ENCODE measurements at places on chromosomes 7 and 10. TPM values are rescaled to one million over a fixed set of nuclear protein-coding genes. Genes with fewer than 3 reads are reported as not detected.

DNA sequence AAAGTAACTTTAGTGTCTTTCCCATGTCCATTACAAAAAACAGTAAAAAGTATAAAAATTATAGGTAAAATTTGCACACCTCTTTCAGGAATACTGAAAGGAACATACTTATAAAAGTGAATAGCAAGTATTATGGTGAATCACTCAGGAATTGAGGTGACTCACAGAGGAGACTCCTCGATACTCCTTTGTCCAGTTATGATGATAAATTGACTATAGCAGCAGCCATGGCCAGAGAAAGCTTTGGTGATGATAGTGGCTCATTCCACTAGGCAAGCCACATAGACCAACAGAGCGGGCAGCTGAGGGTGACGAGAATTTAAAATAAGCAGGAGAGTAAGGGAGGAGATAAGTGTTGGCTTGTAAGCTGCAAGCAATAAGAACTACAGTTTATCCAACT is 1231.1 kb upstream of the CELF2 start:
- no peak for DNase-seq

DNA sequence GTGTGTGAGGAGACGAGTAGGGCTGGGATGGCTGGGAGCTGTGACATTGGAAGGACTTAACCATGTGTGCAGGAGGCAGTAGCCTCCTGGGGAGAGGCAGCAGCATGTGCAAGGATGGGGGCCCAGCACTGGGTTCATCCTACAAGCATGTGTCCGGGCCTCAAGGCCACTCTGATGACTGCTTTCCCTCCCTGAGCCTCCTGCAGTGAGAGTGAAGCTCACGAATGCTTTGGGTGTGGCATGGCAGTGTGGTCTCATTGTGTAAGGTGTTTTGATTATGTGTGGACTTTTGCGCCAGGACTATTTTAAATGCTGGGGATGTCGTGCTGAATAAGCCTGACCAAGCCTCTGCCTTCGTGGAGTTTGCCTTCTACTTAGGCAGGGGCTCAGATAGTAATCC is 122.0 kb upstream of the INSYN2A start:
- DNase-seq: no peak

Gene RPEL1
- total RNA-seq: not detected

Gene MCMBP
- 30.3 TPM for total RNA-seq

GRCh38 chr7:2855386-2855785 is 11.3 kb upstream of the GNA12 start:
- DNase-seq: no peak

DNA sequence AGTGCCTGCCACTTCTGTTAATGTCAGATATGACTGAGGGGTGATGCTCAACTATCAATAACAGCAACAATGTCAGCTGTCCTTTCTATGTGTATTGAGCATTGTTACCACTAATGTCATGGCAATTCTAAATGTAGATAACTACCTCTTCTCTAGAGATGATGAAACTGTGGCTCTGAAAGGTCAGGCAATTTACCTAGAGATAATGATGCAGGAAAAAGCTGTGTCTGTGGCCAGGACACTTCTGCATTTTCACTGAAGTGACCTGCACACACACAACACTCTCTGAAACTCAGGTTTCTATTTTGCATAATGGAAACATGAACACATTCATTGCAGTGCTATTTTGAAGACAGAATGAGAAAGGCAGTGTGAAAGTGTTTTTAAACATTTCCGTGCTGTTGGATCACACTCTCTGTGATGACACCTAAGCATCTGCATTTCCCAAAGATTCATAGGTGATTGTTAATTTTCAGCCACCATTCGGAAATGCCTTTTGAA is 148.2 kb downstream of the KCND2 start:
- no peak for DNase-seq

DNA sequence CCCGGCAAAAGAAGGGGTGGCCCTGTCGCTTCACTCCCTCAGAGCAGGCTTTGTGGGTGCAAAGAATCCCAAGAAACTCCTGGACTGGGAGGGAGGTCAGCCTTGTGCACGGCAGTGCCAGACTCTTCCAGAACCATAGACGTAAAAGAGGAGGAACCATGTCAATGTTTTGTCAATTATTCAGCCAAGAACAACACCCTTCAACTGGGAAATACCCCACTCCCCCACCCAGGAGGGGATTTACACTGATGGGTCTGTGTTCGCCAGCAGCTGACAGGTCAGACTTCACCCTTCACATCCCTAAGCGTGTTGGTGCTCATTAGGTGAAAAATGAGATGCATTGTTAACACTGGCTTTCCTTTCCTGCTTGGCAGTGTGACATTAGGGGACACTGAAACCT is 116.8 kb upstream of the BMPER start:
- DNase-seq: no peak

DNA sequence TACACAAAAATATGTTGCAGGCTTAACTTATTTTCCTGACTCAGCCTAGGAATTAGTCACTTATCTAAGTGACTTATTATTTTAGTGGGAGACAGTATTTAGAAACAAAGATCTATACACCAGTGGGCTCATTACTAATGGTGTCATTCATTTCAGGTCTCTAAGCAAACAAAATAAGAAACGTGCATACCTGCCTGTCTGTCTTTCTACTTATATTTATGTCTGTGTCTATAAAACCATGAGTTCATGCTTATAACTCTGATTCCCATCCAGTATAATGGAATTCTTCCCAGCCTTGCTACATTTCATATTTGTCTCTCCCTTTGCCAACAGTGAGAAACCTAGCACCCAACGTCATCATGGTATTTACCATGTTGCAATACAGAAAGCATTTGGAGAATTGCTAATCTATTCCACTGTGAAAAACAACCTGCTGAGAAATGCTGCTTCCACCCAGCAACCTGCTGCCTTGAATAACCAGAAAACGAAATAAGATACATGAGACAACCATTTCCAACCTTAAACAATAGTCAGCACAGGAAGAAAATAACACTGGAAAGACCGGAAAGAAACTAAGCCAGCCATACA is 501.0 kb downstream of the GLRX3 start:
- DNase-seq: no peak

DNA sequence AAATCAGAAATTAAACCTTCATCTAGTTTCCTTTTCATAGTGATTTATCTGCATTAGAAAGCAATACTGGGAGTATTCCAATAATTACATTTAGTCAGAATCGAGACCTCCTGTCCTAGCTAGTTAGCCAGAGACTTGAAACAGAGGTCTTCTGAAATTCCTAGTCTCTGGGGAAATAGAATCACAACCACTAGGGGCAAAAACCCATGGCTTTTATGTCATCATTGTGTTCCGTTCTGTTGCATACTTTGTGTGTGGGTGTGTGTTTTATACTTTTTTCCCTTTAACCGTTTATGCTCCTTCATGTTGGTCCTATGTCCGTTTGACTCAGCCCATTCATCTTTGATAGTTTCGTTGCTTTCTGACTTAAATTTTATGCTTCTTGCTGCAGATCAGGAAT is 79.8 kb downstream of the RALA start:
- DNase-seq: no peak

GRCh38 chr7:18356191-18356645 is 139.3 kb upstream of the HDAC9 start:
- no peak for DNase-seq

DNA sequence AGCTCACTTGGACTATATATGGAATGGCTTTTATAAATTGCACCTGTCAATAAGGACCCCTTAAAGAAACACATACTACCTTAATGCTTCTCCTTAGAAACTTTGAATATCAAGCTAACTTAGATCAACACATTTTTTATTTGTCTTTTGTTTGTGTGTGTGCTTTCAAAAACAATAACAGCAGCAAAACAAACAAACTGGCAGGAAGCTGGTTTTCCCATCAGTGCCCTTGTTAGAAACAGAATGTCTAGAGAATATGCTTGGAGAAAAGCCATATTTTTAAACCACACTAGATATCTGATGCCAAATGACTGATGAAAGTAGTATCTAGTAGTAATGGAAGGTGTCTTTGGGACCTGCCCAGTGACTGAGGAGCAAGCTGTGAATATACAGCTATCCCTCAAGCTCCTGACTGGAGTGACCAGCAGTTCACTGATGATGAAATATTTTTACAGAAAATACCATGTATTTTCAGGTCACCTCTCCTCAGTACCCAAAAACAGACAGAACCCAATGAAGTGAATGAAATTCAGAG is 1.0 kb downstream of the PDE1C start:
- no peak for DNase-seq

Gene EGR2
- total RNA-seq: 4.8 TPM

Gene OPALIN
- total RNA-seq: not detected

GRCh38 chr10:21065621-21066248 is 168.6 kb upstream of the NEBL start:
- no peak for DNase-seq

GRCh38 chr10:131270461-131271190 is 40.9 kb downstream of the TCERG1L start:
- DNase-seq: no peak

- DNase-seq: no peak
These were observed 150.8 kb downstream of the NSUN6 start for GRCh38 chr10:18500576-18500975.

Gene MKRN1
- 95.0 TPM for total RNA-seq

DNA sequence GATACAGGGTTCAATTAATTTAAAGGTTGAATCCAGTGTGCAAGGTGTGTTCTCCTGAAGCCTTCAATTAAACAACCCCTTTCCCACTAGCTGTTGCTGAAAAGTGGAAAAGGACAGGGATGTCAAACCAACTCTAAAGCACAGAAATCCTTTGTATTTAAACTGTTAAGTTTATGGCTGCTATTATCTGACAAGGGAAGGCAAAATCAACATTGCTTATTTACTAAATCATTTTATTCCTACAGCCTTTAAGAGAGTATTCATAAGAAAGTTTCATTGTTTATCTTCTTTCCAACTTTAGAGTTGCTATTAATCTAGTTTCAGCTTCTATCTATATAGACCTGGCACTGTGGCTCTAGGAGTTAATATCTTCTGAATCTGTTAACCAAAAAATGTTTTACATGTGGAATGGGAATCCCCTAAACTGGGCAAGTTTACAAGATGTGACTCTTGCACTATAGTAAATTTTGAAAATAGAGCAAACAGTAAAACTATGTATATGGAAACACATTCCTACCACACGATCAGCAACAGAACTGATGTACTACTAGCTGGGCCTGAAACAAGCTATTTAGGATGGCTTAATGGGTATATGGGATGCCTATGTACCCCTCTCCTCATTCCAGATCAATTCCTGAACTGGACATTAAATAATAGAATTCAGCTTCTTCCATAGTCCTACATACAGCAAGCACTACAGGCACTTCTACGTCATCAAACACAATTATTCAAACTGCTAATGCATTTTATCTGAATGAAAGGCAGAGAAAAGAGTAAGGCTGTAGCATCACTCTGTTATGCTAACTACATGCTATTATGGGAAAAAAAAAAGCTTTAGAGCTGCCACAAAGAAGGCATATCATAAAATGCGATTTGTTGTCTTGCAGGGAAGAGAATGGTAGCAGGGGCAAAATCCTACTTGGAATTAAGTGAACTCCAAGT is 52.8 kb downstream of the CDK6 start:
- DNase-seq: no peak

Gene TFR2
- 0.13 TPM for total RNA-seq

- no peak for DNase-seq
These were observed 58.6 kb downstream of the TACC2 start for GRCh38 chr10:122047560-122047959.

Gene C7orf57
- total RNA-seq: not detected

DNA sequence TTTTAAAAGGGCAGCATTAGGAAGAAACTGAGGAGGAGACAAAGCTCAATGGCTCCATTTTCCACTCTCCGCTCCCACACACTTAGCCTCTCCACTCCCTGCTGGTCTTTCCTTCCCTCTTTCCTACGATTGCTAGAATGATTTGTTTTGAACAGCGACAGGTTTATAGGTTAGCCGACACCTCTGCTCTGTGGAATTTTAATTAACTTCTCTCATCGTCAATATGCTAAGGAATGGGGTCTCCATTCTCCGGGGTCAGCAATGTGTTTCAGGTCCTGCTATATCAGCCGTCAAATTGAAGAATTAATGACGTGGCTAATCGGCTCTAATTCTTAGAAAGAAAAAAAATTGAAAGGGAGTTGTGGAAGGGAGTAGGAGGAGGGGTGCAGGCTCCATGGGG is 28.9 kb downstream of the FBXW4 start:
- no peak for DNase-seq

DNA sequence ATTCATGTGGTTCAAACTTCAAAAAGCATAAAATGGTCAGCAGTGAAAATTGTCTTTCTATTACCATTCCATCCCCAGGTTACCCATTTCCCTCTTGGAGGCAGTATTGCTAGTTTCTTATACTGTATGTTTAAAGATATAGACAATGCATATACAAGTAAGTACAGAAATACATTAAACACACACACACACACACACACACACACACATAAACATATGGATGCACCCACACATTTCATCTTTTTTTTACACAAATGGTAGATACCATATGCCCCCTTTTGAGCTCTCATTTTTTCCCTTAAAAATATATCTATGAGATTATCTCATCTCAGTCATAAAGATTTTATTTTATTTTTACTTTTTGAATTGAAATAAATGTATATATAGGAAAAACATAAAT is 79.7 kb downstream of the NEUROD6 start:
- DNase-seq: no peak

DNA sequence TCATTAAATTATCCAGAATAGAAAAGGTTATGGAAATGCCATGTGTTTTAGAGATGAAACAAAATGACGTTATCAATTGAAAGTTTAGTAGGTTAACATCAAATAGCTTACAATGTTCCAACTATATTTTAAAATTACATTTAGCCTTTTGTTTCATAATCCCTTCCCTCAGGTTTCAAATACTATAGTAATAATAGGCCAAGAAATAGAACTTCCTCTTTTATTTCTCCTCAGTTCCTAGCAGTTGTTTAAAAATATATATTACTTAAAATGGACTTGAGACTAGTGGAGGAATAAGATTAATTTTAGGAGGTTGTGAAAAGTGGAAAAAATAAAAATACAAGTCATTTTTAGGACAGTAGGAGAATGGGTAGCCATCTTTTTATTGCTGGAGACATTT is 16.4 kb upstream of the PDSS1 start:
- no peak for DNase-seq

Gene OR2A12
- total RNA-seq: not detected

Gene MDFIC
- total RNA-seq: 49.8 TPM

DNA sequence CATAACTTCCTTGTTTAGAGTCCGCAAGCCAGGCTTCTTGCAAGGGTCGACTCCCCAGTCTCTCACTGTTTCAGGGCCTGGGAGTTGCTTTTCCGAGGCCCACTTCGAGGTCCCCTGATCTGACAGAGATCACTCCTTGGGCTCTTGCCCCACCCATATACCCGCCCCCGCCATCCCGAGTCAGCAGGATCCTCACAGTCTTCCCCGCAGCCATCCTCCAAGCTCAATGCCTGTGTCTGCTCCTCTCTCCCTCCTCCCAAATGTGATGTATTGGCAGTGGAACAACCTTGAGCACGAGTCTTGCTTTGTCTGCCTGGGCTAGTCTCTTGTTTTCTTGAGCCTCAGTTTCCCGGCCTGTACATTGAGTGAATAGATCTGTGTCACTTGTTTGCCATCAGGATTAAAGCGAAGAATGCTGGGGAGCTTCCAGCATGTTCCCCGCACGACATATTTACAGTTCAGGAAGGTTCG is 2.4 kb upstream of the HMX2 start:
- no peak for DNase-seq
